NCI-H524 treated with DMSO at 0.1 percent for 48 hours (cell line): ENCODE measurements at places on chromosomes 6 and 20.

GRCh38 chr20:44765701-44766347, 20.2 kb downstream of the KCNK15 start:
- DNase-seq, result no peak

DNA sequence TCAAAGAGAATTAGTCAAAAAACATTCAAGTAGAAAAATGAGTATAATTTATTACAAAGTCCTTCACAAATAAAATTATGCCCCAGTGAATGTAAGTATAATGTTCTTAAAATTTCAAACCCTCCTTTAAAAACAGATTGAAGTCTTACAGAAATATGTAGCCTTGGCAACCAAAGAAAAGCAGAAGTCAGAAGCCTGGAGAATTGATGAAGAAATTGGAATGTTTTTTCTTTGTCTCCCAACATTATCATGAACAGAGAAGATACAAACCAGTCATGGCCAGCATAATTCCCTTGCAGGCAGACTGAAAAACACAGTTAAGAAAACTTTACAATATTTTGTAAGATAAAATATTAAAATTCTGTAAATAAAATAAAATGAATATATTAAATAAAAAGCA, 221.9 kb downstream of the TBC1D32 start:
- no peak for DNase-seq

DNA sequence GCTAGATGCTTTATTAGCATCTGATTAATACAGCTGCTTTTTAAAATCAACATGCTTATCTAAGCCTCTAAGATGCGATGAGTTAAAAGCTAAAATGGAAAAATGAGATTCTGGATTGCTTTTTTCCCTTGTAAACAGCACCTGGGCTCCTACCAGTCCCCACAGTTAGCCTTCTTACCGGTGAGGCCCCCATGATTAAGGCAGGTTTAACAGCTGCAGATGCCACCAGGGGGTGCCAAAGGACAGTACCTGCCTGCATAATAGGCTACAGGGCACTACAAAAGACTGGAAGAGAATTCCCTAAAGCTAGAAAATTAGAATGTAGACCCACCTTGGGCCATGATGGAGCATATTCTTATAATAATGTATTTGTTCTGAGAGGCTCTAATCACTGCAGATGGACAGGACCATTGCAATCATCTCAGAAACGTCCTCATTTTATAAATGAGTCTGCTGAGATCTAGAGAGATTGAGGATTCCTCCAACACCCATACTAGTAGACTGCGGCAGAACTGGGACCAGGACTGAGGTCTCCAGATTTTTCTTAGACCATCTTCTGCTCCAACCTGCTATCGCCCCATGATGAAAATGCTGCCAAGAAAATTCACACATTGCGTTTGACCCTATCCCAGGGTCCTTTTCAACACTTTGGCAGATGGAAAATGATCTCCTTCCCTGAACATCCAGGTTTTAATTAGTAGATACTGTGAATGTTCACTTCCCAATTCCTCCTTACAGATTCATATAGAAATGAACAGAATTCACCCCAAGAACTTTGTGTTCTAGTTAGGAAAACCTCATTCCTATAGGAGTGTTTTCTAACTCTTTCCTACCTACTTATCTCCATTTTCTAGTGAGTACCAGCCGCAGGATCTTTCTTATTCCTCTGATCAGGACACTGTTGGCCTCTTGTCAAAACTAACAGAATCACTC, 148.8 kb downstream of the RPS12 start:
- DNase-seq, result no peak

DNA sequence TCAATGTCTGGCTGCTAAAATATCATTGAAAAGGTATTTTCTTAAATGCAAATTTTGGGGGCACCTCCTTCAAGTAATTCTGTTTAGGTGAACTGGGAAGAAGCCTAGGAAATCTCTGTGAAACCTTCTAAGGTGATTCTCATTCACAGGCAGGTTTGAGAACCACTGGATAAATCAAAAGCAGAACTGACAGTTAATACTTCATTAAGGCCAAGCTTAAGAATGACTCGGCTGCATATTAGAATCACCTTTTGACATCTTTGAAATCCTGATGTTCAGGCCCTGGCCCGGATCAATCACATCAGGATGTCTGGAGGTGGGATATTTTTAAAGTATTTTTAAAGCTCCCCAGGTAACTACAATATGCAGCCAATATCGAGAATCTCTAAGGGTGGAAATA, 50.6 kb downstream of the FKBP1C start:
- no peak for DNase-seq

- no peak for DNase-seq
Observed at GRCh38 chr6:41161380-41161779, 1.5 kb downstream of the TREM2 start.
